ENCODE measurements at places on chromosomes 16 and 17.
A peak's percentile ranks its signal among the peaks of the same experiment; 100 is the strongest.

GRCh38 chr16:13471036-13471435 is 448.9 kb upstream of the ERCC4 start:
- no peak for DNase-seq

DNA sequence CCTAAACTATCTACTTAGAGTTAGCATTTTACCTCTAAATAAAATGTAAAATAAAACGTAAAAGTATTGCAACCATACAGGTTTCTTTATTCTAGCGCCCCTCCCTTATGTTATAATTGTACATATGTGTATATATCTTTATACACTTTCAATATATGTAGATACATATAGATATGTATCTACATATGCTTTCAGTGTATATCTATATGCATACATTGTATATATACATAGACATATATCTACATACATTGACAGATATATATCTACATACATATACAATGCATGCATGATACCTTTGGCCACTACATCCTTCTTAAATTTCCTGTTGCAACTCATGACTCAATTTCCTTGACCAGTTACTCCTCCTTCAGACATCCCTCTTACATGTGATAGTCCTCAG is 16.7 kb downstream of the BPTF start:
- no peak for DNase-seq

GRCh38 chr16:48109475-48109874 is 46.3 kb downstream of the ABCC12 start:
- no peak for DNase-seq

DNA sequence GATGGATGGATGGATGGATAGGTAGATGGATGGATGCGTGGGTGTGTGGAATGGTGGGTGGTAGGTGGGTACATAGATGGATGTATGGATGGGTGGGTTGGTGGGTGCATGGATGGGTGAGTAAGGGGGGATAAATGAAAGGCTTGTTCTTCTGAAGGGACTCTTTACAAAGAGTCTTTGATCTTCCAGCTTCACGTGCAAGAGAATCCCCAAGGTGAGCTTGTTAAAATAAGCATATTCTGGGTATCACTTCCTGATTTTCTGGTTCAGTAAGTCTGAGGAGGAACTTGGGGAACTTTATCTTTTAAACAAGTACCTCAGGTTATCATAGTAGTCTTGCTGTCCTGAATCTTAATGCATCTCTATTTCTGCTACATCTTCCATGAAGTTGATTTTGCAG is 639.1 kb downstream of the MAF start:
- DNase-seq = no peak

GRCh38 chr17:28395426-28395825 is 10.6 kb downstream of the SLC46A1 start:
- no peak for DNase-seq

DNA sequence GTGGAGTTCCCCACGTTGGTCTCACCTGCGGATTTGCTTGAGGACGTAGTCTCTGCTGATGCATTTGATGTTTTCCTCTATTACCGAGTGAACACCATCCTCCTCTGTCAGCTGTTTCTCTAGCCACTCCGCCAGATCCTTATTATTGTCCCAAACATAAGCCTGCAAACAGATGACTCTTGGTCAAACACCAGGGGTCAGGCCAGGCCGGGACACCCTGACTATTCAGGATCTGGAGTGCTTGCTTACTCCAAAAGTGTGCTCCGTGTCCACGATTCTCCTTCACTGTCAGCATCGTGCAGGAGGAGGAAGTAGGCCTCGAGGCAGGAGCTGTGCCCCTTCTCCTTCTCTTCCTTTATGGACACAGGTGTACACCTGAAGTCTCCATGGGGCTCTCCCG is 140.2 kb downstream of the AATF start:
- DNase-seq = no peak

DNA sequence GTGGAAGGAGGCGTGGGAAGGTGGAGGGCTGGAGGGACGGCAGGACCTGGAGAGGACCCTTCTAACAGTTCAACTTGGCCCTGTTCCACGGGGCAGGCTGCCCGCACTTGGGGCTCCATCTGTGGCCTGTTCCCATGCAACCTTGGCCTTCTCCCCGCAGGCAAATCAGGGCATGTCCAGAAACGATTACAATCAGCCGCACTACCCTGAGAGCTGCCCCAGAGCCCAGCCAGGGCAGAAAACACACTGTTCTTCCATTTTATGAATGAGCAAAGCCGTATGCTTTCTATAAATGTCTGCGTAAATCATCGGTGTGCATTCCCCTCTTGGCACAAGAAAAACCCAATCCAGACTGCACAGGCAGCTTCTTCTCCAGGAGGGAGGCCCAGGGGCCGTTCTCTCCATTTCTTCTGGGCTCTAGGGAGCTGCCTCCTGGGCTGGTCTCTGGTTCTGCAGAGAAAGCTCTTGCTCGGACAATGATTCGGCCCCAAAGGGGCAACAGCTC is 228.7 kb downstream of the SOX9 start:
- no peak for DNase-seq

DNA sequence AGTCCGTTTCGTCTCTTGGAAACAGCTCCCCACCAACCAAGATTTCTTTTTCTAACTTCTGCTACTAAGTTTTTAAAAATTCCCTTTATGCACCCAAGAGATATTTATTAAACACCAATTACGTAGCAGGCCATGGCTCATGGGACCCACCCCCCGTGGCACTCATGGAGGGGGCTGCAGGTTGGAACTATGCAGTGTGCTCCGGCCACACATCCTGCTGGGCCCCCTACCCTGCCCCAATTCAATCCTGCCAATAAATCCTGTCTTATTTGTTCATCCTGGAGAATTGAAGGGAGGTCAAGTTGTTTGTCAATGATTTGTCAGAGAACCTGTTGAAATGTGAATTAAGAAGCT is 48.2 kb downstream of the IL21R start:
- DNase-seq = no peak

DNA sequence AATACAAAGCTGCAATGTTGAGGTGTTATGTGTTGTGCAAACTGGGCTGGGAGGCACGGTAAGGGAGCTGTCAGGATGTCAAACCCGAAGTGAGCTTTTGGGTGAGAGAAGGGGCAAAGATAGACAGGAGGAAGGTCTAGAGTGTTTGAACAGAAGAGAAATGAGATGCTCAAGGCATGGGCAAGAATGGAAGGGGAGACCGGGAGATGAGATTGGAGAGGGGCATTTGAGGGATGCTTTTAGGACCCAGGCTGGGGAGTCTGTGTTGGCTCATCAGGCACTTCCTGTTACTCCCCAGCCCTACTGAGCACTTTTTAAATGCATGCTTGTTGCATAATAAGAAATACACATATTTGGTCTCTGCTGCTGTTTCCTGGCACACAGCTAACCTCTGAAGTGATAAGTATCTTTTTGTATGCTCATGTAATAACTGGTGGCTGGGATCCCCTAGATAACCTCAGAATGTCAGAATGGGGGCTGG is 13.7 kb downstream of the UNC45B start:
- DNase-seq = no peak

GRCh38 chr17:2174468-2175293 is 119.8 kb downstream of the HIC1 start:
- DNase-seq = peak; percentile 89

- DNase-seq = peak; percentile 58
Measured at GRCh38 chr17:75783069-75783783, 1.4 kb upstream of the UNK start.

DNA sequence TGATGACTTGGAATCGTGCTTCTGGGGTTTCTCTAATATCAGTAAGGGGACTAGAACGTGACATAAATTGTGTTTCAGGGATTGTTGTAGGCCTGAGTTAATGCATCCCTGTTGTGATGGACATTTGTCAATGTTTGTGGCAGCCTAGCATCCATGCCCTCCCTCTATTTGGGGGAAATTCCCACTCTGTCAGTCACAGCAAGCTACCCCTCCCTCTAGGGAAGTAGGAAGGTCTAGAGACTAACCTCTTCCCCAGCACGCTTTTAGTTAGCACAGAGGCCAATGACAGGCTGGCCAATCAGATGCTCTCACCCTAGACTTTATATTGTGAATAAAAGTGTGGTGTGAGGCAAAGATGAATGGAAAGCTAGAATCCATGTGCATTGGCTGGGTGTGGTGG is 32.4 kb upstream of the NF1 start:
- no peak for DNase-seq

- DNase-seq = no peak
Measured at GRCh38 chr16:11342021-11342855, 3.0 kb upstream of the RMI2 start.

DNA sequence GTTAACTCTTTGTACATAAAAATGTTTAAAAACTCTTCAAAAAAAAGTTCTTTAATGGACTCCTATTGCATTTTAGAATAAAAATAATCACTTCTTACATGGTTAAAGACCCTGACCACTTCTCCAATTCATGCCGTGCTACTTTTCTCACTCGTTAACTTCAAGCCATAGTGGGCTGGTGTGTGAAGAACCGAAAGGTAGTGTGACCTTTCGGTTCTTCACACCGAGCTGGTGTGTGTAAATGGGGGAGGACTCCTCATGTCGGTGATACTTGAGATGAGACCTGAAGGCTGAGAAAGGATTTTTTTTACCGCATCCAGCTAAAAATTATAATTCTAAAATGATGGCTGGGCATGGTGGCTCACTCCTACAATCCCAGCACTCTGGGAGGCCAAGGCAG is 22.1 kb downstream of the RFFL start:
- no peak for DNase-seq

GRCh38 chr16:8548166-8548565 is 42.1 kb downstream of the TMEM114 start:
- no peak for DNase-seq

DNA sequence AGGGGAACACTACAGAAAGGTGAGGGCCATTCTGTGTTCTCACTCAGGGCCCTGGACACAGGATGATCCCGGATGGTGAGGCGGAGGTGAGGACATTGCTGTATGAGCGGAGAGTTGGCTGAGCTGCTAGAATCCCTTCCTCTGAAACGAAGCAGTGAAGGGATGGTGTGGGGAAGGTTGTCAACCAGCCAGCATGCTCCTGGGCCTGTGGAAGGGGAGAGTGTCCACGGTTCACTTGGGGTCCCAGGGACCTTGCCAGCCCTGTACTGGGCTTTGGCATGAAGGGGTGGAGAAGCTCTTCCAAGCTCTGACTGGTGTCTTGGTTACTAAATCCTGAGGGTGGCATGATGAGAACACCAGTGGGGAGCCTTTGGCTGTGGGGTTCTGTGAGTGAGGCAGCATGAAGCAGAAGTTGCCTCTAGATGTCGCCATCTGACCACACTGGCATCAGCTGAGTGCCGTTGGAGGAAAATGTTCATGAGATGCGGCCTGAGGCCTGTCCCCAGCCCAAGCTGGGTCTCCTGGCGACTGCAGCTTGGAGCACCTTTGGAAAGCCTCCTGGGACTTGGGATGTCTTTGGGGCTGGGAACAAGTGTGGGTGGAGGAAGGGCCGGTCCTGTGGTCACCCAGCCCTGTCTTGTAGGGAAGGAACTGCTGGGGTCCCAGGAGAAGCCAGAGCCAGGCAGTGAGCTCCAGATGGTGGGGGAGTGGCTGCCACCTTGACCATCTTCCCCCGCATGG is 14.8 kb downstream of the PDP2 start:
- peak; percentile 62 for DNase-seq

- DNase-seq = no peak
Measured at GRCh38 chr16:16038950-16039349, 89.5 kb downstream of the ABCC1 start.

GRCh38 chr17:12992676-12993075 is 25.2 kb downstream of the ELAC2 start:
- no peak for DNase-seq

DNA sequence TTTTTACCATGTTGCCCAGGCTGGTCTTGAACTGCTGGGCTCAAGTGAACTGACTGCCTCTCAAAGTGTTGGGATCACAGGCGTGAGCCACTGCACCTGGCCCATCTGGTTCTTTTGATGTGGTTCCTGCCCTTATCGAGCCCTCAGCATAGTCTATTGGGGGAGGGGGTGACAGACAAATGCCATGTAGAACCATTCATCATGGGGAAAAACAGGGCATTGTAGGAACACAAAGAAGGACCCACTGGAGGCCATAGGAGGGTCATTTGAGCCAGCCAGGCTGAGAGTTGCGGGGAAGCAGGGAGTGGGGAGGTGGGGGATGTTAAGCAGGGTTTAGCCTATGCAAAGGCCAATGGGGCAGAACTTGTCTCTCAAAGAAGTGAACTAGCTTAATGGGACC is 11.9 kb downstream of the SEC14L5 start:
- DNase-seq = no peak
